ENCODE measurements at places on chromosomes 6 and 20.

- no peak for DNase-seq
These were observed 73.9 kb downstream of the GFOD1 start for GRCh38 chr6:13413466-13413862.

- DNase-seq = peak; percentile 43
These were observed 136.3 kb downstream of the SULF2 start for GRCh38 chr20:47648943-47649342.

- DNase-seq = no peak
These were observed 22.8 kb downstream of the NPEPL1 start for GRCh38 chr20:58715391-58715800.

- DNase-seq = no peak
These were observed 688 bp downstream of the COMMD7 start for GRCh38 chr20:32742322-32743236.

DNA sequence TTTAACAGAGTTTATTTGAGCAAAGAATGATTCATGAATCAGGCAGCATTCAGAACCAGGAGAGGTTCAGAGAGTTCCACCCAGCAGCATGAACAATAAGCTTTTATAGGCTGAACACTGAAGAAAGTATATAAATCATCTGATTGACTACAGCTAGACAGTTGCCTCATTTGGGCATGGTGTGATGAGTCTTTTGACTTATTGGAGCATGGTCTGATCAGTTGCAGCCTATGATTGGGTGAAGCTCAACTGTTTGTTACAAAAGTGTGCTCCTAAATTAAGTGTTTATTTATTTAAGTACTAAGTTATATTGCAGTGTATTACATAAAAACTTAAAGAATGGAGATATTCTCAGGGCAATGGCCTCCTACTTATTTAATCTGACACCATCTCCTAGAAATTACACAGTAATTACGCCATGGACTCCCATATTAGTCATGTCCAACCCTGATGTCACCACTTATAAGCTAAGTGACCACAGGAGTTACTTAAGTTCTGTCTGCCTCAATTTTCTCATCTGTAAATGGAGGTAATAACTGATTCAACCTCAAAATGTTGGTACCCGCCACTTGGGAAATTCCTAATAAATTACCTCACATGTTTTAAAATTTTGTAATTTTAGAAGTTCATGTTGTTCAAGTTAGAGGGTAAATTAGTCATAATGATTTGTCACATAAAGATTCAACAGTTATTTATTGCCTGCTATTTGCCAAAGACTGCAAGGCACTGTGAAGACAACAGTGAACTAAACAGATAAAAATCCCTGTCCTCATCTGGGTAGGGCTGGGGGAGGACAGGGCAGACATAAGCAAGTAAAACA, 15.2 kb upstream of the ROS1 start:
- no peak for DNase-seq

DNA sequence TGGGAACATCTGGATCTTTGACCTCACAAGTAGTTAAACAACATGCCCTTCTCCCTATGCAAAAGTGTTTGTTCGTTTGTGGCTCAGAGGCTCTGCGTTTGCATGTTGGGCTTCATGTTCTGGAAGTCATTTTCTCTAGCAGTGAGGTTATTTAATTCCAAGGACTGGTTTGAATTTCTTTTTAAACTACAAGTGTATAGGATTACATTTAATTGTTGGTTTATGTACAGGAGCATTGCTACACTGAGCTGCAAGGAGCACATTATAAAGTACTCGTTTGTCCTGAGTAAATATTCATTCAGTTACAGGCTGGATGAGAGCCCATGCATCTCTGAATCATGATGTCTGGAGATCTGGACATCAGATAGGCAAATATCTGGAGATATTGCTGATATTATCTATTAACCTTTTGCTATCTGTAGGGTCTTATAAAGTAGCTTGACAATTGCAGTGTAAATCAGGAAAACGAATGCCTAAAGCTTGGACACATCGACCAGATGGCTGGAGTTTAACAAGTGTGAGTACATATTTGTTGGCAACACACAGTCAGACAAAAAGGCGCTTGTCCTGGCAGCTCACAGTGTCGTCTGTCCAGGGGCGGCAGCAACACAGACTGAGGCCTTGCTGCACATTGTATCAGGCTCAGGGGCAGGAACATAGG, 84.6 kb downstream of the PDE7B start:
- DNase-seq = no peak

- no peak for DNase-seq
These were observed 269.6 kb downstream of the KHDC1L start for GRCh38 chr6:72955666-72956065.

- DNase-seq = no peak
These were observed 174.9 kb upstream of the PRND start for GRCh38 chr20:4546786-4547185.

DNA sequence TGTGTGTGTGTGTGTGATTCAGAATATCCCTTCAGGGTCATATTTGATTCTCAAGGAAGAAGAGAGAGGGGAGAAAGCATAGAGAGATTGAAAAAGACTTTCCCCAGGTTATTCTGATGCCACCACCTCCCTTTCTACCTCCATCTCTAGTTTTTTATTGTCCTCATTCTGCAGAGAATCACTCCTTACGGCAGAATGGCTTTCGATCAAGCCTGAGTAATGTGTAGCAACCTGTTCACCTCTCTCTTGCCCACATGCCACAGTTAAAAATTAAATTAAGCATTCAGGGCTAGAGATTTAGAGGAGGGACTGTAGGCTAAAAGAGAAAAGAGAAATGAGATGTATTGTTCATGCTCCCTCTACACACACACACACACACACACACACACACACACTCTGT, 18.1 kb downstream of the KLHL32 start:
- DNase-seq = no peak

DNA sequence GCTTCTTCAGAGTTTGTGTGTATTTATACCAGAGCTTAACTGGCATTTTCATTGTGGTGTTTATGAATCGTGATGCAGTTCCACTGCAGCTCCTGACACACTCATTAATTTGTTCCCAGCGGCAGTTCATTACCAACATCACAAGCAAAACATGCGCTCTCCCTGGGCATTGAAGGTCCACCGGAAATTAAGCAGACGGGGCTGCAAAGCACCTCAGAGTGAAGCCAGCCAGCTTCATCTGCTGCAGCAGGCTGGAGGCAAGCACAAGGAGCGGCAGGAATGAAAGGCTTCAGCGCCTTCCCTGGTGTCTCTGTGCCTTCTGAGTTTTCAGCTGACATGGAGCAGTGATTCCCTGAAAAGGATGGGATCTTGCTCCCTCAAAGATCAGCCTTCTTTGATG, 246.0 kb upstream of the SPTLC3 start:
- no peak for DNase-seq

DNA sequence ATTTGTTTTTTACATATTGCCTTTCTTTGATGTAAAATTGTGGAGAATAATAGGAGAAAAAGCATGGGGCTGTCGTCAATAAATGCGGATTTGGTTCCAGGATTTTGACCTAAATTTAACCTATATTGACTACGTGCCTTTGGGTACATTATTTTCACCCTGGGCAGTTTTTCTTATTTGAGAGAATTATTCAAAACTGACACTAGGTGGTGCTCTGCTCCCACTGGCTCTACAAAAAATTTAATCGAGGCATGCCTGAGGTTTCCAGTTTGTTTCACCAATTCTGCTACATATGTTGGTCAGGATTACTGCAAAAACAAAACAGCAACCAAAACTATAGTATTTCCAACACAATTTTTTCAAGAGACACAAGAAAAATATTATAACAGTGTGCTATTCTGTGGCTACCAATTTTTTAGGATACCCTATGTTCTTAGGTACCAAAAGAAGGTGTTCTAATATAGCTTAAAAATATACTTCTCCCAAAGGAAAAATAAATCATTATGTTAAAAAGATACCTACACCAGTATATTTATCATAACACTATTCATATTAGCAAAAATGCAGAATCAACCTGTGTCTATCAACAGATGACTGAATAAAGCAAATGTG, 48.6 kb upstream of the FABP7 start:
- DNase-seq = no peak

- no peak for DNase-seq
These were observed 67.3 kb upstream of the E2F3 start for GRCh38 chr6:20334334-20334733.

- DNase-seq = no peak
These were observed 131.1 kb downstream of the ATXN1 start for GRCh38 chr6:16630026-16630643.

DNA sequence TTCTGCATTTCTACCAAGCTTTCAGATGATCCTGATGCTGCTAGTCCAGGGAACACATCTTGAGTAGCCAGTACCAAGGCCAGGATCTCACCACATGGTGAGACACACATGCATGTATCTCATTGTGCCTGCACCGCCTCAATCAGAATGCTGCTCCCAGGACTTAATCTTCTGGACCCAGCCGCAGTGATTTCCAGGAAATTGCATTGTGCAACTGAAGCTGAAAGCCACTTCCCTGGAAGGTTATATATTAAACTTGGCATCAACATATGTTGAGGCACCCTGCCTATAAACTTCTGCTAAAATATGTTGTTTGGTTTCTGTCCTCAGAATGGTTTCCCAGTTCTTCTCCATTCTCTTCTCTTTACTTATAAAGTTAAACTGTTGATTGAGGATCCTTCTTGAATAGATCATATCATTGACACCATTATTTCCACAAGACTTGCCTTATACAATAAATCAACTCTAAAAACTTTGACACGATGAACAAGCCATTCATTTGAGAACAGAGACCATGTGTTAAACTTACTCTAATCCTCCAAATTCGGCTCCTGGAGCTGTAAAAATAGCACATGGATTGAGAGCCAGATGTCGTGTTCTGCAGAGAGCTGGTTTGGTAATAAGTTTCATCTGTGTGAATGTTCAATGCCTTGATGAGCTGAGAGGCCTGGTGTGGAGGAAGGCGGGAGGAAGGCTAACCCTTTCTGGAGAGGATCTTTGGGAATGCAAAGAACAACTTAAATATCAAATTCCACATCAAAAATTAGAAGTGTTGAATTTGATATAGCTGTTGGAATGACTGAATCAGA, 65.0 kb upstream of the PCSK2 start:
- no peak for DNase-seq

DNA sequence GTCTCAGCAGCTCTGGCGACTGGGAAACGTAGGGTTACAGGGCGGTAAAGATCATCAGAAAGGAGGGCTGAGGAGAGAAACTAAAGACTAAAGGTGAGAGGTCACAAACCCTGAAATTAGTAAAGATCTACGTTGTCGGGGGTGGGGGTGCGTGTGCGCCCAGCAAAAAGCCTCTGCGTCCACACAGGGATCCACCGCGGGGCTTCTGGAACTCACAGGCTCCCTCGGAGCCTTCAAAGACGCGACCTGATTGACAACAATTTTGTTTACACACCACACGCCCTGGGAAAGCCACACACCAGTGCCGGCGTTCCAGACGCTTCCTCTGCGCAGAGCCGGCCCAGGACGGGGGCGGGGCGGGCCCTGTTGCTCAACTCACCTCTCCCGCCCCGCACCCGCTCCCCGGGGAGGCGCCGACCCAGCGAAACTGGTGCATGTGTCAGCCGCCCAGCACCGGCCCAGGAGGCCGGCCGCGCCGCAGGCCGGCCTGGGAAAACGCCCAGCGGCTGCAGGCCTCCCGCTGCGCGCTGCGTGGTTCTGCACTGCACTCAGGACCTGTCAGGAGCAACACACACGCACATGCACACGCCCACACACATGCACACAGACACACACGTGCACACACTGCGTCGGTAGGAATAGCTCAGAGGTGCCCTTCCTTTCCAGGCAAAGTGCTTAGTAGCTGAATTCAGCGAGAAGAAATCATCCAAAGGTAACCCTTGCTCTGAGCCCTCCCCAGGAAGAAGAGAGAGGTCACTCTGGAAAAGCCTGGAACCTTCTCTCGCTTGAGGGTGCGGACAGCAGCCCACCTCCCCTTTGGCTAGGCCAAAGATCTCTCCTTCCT, 57.2 kb upstream of the ARID1B start:
- DNase-seq = no peak

GRCh38 chr6:37582306-37582705, 82.6 kb upstream of the CCDC167 start:
- DNase-seq = no peak

GRCh38 chr6:38528196-38528965, 111.3 kb downstream of the BTBD9 start:
- no peak for DNase-seq

DNA sequence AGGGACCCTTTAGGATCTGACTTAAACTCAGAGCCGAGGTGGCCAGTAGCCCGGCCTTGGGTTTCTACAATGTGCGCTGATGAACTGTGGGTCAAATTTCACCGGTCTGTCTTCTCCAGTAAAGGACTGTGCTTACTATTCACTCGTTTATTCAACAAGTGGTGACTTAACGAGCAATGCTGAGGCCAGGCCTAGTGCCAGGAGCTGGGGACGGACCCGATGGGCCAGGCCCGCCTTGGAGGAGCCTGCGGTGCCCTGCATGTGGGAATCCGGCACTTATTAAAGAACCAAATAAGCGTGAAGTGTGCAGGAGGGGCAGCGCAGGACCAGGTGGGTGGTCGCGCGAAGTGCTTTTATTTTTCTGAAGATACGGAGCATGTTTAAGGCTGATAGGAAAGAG, 24.0 kb downstream of the CTCFL start:
- DNase-seq = no peak

DNA sequence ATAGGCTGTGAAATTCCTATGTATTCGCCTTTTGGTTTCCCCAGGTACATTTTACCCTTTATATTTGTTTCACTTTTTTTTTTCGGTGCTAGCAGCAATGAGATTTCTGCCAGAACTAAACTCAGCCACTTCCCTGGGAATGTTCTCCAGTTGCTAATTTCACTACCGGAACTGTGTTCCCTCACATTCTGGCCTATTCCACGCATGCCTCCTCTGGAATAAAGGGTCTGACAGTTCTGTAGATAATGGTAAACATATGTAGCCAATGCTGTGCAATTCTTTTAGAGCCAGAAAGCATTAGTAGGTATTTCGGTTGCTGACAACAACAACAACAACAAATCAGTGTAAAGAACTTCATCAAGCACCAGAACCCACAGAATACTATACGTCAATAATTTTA, 96.1 kb upstream of the TBX18 start:
- no peak for DNase-seq

GRCh38 chr6:2353412-2354137, 108.2 kb upstream of the GMDS start:
- peak; percentile 27 for DNase-seq

- DNase-seq = no peak
These were observed 35.1 kb downstream of the SYNJ2 start for GRCh38 chr6:158016571-158017383.

DNA sequence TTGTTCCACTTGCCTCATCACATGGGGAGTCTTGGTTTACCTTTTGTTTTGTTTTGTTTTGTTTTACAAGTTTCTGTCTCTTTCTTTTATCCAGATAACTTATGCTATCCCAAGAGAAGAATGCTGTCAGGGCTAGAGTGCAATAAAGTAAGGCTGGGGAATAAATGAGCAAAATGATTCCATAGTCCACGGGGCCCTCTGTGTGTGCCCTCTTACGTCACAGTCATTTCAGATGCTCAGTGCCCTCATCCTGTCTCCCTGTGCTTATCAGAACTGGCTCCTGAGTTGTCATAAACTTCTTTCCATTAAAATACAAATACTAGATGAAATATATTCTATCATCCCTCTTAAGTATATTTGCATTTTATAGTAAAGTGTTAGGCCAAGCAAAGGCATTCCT, 30.8 kb upstream of the ENPP1 start:
- no peak for DNase-seq
